COLO829 (cell line): ENCODE measurements at places on chromosomes 7 and 10.

DNA sequence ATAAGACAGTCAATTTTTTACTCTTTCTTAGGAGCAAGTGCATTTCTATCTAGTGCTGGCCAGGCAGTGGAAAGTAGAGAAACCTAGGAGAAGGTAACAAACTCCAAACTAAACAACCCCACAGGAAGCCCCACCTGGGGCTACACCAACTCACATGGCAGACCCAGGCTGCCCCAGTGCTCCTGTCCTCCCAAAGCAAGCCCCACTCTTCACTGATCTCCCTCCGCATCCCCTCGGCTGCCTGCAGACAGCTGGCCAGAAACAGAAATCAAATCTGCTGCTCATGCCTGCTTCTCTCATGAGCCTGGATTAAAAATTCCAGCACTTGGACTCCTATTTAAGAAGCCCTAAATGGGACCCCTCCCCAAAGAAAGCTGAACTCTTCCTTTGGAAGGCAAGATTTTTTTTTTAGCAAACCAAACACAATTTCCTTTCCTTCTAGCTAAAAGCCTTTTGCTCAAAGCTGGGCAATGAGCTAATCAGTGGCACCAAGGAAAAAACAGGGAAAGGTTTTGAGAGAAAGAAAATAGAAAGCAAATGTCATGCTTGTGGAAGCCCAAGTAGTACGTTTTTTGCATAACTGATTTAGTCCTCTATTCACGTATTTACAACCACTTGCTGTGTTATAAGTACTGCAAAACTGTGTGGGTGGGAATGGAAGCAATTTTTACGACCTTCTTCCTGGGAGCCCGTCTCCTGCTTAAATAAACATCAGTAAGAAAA lies 10.8 kb downstream of the PDE1C start:
- DNase-seq = peak; percentile 71

DNA sequence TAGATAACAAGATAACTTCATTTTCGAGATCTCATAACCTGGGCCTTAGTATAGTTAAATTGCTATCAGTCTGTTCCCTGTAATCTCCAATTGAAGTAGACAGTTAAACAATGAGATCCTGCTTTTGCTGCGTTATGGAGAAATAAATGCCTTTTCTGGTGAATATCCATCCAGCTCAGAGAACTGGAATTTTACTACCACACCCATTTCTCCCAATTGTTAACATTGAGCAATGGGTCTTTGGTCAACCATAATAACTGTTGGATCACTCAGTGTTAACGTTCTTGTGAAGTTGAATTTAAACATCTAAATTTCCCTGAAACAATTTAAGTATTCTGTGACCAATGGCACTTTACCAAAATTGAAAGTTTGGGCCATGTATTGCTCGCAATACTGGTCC lies 3.0 kb downstream of the CALU start:
- no peak for DNase-seq

GRCh38 chr7:139594911-139595476 lies 71.5 kb downstream of the CLEC2L start:
- DNase-seq = no peak

- no peak for DNase-seq
Observed at GRCh38 chr10:21803374-21803773, 200.2 kb downstream of the DNAJC1 start.

- no peak for DNase-seq
Observed at GRCh38 chr7:128974241-128974934, 36.7 kb downstream of the IRF5 start.
